ENCODE measurements at places on chromosomes 11 and 22.
A peak's percentile ranks its signal among the peaks of the same experiment; 100 is the strongest.

DNA sequence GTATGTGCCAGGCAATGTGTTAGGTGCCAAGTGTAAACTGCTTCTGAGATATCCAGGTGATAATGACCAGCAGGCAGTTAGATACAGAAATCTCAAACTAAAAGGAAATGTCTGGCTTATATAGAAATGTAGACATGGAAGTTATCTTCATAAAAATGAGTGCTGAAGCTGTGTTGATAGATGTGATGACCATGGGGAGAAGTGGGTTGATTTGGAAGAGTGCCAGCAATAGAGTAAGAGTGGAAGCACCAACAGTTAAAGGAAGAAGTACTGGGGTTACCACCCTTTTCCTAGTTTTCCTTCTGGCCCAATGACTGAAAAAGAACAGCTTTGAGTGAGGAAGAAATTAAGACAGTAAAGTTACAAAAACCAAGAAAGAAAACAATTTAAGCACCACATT lies 68.5 kb downstream of the C2CD3 start:
- DNase-seq = peak; percentile 38

GRCh38 chr11:100220801-100221200 lies 466.3 kb upstream of the ARHGAP42 start:
- DNase-seq = no peak

- DNase-seq = no peak
These were observed 15.6 kb downstream of the ZBED4 start for GRCh38 chr22:49869086-49869830.

DNA sequence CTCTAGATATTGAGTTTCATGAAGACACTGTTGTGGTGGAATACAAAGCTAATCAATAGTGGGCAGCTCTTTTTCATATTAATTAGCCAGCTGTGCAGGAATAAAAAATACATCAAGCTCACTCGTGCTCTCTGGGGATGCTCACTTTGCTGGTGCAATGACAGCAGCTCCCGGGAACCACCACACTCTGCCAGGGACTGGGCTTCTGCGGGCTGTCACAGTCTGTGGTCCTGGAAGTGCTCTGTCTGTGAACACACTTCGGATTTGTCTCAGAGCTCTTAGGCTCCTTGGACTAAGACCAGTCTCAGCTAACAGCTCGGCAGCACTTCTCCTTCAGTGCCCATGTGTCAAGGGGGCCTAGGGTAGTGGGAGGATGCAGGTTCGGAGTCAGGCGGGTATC lies 393.5 kb downstream of the TENM4 start:
- DNase-seq = no peak

DNA sequence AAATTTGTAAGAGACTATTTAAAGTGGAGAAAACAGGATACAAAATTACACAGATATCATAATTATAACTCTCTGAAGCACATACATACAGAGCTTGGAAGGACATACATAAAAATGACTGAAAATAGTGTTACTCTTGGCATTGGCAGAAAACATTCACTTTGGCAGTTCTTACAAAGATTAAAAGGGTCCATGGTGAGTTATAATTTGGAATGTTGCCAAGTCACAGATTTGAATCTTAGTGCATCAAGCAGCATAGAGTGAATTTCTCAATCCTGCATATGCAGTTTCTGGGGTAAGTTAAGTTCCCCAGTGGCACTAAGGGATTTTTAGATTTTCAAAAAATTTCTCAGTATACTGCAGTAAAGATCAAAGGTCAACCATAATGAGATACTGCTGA lies 115.9 kb downstream of the CCDC81 start:
- DNase-seq = no peak

GRCh38 chr11:83039566-83039965 lies 32.1 kb downstream of the RAB30 start:
- DNase-seq = peak; percentile 15

DNA sequence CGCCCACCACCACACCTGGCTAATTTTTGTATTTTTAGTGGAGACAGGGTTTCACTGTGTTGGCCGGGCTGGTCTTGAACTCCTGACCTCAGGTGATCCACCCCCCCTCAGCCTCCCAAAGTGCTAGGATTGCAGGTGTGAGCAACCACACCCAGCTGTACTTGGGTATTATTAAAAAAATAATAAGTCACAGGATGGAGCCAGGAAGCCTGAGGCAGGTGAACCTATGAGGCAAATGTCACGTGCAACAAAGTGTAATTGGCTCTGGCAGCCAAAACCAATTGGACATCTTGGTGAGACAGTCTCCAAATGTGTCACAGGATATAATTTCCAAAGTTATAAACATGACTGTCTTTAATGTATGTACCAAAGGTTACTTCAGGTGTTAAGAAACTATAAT lies 24.0 kb upstream of the MALAT1 start:
- no peak for DNase-seq

DNA sequence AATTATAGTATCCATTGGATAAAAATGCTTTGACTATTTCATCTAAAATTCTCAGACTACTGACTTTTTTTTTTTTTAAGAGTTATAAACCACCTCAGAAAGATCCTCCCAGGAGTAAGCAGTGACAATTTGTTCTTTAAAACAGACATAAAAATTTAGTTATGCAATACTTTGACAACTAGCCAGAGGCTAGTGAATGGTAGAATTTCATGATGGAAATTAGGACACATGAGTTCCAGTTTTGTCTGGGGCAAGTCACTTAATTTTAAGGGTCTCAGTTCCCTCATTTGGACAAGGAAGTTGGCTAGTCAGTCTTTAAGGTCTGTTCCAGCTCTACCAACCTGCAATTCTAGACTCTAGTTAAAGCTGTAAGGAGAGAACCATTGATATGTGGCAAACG lies 2.9 kb downstream of the IL18 start:
- peak; percentile 27 for DNase-seq

- no peak for DNase-seq
These were observed 8.8 kb downstream of the RIN1 start for GRCh38 chr11:66327171-66328030.

GRCh38 chr11:126800009-126800408 lies 200.6 kb downstream of the KIRREL3 start:
- DNase-seq = no peak

- DNase-seq = no peak
These were observed 19.9 kb downstream of the HPS4 start for GRCh38 chr22:26463688-26464087.

- no peak for DNase-seq
These were observed 20.6 kb upstream of the DDI1 start for GRCh38 chr11:104015649-104016415.

GRCh38 chr11:22165759-22166513 lies 26.9 kb upstream of the ANO5 start:
- DNase-seq = no peak

- DNase-seq = no peak
These were observed 21.5 kb downstream of the LRRC32 start for GRCh38 chr11:76649011-76649410.

DNA sequence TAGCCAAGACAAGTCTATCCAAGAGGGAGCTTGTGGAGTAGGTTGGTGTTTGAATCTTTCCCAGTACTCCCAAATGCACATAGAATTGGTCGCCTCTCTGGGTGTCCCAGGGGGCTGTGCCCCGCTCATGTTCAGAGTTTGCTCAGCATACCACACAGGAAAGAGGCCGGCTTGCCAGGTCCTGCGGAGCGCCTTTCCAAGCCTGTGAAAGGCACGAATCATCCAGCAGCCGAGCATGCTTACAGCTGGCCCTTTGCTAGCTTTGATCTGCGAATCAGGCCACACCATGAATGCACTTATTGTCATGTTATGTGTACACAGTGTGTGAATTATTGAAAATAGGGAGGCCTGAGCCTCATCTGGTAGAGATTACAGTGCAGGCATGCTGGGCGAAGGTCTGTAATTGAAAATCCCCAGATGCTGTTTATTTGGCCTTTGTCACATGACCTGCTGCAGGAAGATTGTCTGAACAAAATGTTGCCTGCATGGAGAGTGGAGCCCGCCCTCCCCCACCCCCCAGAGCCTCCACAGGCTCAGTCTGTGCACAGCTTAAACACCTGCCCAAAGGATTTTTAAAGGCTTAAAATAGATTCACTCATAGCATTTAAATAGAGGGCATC lies 163.3 kb upstream of the RASSF10 start:
- DNase-seq = no peak

DNA sequence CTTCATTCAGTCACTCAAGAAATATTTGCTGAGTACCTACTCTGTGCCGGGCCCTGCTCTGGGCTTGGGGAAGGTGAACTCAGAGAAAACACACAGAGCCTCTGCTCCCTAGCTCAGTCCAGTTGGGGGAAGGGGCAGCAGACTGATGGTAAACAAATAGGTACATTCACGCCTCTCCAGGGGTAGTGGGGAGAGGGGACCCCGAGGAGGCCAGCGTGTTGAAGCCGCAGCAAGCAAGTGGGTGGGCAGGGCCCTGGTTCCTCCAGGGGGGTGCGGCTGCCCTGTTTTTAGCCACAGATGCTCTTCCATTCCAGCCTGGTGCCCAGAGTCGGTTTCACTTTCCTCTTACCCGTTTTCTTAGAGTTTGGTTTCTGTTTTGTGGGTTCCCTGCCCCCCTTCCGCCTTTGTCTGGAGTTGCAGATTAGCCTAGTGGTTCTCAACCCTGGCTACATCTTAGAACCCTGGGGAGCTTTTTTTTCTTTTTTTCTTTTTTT lies 8.7 kb downstream of the DRAP1 start:
- DNase-seq = peak; percentile 86

DNA sequence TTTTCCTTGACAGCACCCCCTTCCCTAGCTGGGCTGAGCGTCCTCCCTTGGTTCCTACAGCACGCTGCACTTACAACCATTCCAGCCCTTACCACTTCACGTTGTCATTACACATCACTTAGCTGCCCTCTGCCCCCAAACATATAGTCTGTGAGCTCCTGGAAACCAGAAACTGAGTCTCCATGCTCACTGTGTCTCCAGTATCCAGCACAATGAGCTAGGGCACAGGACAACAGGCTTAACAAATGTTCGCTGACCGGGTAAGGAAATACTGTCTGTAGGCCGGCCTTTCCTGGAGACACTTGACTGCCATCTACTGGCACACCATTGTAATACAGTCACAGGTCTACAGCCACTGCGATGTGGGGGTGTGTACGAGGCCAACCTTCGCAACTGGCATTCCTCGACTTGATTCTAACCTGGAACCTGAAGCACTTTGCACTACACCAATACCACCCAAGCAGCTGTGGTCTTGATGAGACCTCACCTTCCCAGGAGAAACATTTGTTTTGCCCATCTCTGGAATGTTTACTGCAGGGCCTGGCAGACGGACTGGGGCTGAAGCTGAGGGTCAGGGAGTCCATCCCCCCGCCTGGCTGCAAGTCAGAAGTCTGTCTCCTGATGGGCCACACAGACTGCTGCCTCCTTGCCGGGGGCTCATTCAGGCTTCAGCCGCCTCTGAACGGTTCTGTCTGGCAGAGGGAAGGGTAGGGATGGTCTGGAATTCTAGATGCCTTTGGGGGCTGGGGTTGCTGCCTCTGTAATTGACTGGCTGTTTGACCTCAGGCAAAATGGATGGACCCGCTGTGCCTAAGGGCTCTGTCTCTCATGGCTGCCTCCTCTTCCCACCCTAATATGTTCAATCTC lies 72.0 kb downstream of the SYN3 start:
- peak; percentile 84 for DNase-seq

GRCh38 chr11:120511820-120512738 lies 531 bp downstream of the GRIK4 start:
- DNase-seq = no peak

DNA sequence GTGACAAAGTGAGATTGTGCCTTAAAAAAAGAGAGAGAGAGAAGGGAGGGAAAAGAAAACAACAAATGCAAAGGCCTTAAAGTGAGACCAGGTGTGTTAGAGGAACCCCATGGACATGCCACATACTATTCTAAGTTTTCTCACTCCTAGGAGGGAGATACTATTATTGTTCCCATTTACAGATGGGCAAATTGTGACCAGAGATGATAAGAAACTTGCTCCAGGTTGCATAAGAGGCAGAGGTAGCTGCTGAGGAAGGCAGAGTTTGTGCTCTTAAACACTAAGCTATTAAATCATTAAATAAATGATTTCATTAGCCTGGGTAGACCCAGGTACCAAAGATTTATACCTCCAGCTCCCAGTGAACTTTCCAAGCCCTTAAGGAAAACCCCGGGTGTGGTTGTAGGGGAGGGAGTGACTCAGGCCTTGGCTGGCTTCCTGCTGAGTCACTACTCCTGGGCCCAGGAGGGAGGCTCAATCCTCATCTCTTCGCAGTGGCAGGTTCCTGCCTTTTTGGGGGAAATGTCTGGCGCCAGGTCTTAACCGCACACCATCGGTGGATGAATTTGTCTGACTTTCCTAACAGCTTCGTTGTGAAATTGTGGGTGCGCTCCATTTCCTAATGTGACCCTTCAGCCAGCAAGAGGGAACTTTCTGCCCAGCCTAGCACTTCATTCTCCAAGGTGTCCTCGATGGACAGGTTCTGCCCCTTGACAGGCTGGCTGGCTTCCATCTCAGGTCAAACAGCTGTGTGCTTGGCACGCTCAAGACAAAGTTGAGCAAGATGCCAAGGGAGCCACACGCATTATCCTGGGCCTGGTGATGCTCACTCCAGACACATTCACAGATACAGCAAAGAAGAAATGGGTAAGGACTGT lies 33.4 kb upstream of the PTPRJ start:
- peak; percentile 87 for DNase-seq

GRCh38 chr11:23502826-23503225 lies 642.6 kb upstream of the CCDC179 start:
- no peak for DNase-seq

DNA sequence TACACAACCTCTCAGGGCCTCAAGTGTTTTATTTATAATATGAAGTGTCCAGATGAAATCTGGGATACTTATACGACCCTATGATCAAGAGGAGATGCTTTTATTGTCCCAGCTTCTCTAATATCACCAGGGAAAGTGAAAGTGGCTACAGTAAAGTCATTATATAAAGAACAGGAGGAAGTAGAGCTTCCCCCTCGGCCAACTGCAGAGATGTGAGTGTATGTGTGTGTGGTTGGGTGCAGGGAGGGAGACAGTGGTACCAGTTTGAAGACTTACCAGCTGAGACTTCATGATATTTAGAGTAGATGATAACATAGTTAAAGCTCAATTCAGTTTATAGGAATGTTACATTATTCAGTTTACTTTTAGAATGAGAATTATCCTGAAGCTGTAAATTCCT lies 373.6 kb upstream of the DDI1 start:
- peak; percentile 41 for DNase-seq

GRCh38 chr11:130526846-130527245 lies 78.4 kb downstream of the ADAMTS15 start:
- no peak for DNase-seq

DNA sequence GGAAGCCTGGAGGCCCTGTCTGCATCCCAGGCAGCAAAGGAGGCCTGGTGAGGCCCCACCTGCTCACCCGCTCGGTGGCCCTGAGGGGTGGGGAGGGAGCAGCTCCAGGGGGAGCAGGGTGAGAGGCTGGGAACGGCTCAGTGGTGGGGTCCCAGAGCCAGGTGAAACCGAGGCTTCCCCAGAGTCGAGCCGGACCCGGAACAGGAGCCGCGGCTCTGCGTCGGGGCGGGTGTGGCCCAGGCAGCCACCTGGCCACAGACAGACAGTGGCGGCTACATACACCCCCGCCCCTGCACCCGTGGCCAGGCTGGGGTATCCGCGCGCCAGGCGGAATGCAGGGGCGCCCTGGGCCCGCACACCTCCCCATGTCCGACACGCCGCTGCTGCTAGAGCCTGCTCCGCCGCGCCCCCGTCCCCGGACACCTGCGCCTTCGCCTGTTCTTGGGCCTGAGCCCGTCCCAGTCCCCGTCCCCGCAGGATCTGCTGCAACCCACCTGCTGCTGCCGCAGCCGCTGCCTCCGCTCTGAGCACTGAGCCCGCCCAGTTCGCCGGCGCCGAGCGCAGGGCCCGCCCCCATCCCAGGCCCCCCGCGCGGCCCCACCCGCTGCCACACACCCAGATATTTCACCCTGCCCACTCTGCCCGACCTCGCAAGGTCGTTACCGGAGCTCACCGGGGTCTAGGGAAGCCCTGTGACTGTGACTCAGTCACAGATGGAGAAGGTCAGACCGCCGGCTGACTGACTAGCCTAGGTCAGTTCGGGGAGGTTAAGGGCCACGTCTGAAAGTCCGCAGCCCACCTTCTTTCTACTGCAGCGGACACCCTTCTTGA lies at the start of gene SLC7A4:
Gene SLC7A4, minus strand, starts transcription at position 525 of the 831 bp plus-strand sequence. CDS start 749 bp downstream, outside the sequence.
- DNase-seq = no peak
